ENCODE measurements at places on chromosomes 6 and 20.

DNA sequence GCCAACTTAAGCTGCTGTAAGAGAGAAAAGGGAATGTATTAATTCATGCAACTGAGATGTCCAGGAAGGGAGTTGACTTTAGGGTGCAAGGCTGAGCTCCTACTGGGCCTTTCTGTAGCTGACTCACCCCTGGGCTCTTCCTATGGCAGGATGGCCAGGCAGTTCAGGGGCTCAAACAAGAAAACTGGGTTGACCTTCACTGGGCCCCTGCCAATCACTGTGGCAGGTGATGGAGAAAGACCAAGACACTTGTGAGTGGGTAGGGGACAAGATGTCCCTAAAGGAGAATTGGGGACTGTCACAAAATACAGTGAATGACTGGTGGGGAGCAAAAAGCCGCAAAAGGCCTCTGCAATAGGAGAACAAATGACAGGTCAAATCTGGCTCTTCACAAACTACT lies 21.5 kb upstream of the RALGAPA2 start:
- DNase-seq, result no peak

DNA sequence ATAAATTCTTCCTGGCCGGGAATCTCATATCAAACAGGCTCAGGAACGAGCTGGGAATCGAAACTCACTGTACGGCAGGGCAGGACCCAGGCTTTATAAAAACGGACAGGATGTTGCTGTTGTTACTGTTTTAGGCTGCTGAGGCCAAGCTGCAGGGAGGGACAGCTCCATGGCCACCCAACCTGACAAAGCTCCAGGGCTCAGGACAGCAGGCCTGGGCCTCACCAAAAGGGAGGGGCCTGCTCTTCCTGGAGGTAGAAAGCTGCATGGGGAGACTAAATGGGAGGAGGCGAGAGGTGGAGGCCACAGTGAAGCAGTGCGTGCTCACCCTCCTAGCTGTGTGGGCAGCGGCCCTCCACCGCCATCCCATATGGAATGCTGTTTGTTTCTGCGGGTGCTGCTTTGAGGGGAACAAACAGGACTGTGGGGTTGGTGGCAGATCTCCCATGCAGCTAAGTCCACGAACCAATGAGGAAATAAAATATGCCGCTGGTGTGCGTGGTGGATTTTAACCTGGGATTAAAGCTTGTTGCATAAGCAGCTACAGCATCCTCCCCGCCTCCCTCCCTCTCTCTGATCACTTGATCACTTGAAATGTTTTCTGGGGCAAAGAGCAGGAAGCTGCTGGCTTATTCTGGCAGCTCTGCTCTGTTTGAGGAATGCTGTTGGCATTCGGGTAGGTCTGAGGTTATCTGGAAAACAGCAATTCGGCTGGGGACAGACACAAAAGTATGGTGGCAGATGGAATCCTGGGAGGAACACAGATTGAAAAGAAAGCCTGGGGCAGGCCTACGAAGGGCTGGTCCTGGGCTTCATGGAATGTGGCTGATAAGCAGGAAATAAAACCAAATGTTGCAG lies 2.4 kb upstream of the ZMYND8 start:
- DNase-seq, result no peak

DNA sequence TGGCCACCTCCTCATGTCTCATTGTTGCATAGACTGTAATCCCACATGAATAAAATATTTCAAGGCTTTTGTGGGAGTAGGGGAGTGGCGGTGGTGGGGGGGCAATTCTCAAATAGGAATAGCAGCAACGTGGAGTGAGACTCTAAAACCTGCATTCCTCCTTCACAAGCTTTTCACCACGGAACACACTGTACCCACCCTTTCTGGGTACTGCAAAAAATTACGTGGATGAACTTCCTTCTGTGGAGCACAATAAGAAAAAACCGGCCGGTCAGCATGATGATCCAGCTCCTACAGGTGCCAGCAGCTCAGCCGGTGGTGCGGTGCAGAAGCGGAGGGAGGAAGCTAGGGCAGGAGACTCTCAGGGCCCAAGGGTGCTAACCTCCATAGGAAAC lies 930 bp upstream of the RRAGD start:
- DNase-seq, result no peak

DNA sequence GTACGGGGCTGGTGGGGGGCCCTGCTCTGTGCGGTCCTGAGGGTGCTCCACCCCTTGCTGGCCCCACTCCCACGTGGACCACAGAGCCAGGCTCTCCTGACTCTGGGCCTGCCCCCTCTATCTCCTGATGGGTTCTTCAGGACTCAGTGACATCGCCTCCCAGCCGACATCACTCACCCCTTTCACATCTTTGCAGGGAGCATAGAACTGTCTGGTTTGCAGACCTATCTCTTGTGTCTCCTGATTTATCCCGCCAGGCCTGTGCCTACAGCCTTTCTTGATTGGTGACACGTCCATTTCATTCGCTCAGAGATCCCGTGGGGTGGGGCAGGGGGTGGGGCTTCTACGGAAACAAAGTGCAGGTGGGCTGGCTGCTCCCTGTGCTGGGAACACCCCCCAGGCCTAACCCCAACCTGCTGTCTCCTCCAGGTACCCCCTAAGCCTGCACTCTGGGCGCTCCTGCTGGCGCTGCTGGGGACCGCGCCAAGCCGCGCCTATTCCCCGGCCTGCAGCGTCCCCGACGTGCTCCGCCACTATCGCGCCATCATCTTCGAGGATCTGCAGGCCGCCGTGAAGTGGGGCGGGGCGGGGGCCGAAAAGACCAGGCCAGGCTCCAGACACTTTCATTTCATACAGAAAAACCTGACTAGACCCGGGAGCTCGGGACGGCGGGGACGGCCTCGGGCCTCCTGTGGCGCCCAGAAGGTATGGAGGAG lies 1.7 kb downstream of the C20orf204 start:
- no peak for DNase-seq

DNA sequence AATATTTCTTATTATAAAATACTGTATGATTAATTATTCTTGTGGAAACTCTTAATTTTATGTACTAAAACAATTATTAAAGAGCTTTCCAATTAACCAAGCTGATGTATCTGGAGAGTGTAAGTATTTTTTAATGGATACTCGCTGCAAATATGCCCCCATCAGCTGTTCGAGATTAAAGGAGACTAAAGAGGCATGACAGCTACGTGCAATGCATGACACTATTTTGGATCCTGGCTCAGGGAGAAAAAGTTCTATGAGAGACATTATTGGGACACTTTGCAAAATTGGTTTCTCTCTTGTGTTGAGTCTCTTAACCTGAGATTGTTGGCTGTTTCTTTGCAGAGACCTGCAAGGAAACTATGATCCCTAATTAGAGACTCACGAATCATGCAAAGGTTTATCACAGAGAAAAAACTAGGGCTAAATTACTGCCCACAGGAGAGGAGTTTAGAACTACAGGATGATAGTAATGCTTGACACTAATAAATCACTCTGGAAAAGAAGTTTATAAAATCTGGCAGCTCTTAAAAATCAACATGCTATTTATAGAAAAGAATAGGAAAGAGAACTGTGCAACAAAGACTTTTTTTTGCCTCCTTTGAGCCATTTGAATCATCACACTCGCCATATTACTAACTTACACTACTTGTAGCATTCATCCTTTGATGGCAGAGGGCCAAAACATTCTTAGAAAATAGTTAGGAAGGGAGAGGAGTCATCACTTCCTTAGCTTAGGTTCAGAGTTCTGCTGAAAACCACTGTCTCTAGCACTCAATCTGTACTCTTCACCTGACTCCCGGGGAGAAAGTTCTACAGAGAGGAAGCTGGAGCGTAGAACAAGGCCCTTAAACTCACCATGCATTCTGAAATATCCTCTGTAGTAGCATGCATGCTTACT lies 25.3 kb downstream of the NRN1 start:
- no peak for DNase-seq

- DNase-seq, result no peak
Observed at GRCh38 chr6:84762220-84763002, 2.0 kb downstream of the TBX18 start.

Data from stimulated activated naive CD4-positive, alpha-beta T cell (primary cell).